Activated CD8-positive, alpha-beta memory T cell treated with anti-CD3 and anti-CD28 coated beads for 24 hours (primary cell): ENCODE measurements at places on chromosomes 1 and 21.

DNA sequence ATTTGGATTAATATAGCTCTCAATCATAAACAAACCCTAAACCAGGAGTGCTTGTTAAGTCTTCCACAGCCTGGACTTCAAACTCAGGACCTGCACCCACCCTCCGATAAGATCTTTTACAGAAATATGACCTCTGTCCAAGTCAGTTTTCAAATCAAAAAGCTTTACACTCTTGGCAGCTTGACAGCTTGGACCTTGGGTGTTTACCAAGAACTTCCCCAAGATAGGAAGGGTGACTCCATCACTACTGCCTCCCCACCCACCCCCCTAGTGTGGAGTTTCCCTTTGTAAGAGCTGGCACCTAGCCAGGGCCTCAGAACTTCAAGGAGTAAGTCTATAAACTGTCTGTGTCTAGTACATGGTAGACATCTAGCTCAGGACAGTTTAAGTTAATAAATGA is 9.6 kb downstream of the BCAR3 start:
- no peak for DNase-seq

- no peak for DNase-seq
These were observed 111.9 kb upstream of the SLC44A3 start for GRCh38 chr1:94708299-94708685.

- DNase-seq, result no peak
These were observed 197.3 kb downstream of the ZBTB18 start for GRCh38 chr1:244248426-244248825.

GRCh38 chr1:4002741-4003140 is 102.7 kb upstream of the C1orf174 start:
- DNase-seq, result no peak

DNA sequence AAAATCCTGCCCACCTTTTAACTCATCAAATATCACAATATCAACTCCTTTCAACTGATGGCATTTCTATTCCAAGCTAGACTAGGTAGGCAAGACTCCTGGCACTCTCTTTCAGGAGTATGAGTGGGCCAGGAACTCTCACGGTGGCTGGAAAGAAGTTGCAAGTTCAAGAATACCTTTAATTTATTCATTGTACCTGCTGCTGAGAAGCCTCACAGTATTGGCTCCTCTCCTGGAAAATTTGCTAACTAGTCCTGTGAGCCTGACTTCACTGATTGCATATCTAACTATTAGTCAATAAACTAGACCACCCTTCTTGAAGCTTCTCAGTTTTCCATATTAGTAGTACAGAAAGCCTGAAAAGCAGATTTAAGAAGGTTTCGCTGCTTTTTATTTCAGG is 120.2 kb downstream of the DUSP10 start:
- DNase-seq, result no peak

GRCh38 chr1:207923561-207923960 is 12.6 kb upstream of the CD34 start:
- DNase-seq, result no peak

- DNase-seq, result no peak
These were observed 136.8 kb upstream of the SGIP1 start for GRCh38 chr1:66397192-66397591.

DNA sequence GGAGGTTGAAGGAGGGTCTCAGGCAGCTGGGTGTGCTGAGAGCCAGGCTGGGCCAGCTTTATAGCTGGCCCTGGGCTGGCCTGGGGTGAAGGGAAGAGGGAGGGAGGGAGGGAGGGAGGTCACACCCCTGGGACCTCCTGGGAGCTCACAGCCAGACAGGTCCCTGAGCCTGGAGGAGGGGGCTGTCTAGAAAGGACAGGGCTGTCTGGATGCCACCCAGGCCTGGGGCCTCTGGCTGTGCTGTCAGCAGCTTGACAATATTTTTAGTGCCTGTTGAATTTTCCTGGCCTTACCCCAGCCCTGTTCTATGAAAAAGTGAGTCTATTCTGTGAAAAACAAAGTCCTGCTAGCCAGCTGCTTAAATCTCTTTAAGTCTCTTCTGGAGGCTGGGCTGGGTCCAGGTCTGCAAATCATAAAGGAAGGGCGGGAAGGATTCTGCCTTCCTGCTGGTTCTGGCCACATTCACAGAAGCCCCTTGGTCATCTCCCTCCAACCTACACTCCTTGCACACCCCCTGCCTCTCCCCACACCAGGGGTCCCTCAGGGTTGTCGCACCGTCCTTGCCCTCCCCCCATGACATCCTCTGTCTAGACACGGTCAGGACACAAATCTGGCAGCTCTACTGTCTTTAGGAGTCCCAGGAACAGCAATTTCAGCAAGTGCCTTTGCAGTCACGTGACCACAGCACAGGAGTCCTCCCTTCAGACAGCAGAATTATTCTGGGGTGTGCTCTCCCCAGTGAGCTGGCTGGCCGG is at the start of gene LEFTY2:
TSS of gene LEFTY2 (minus strand) at position 34 of the 755 bp plus-strand sequence. CDS start 80 bp downstream, outside the sequence.
- DNase-seq, result no peak

GRCh38 chr1:219179293-219179692 is 5.6 kb downstream of the LYPLAL1 start:
- no peak for DNase-seq

- no peak for DNase-seq
These were observed 75.5 kb downstream of the TPR start for GRCh38 chr1:186299570-186299969.

GRCh38 chr1:63867429-63868176 is 93.8 kb downstream of the ROR1 start:
- no peak for DNase-seq

DNA sequence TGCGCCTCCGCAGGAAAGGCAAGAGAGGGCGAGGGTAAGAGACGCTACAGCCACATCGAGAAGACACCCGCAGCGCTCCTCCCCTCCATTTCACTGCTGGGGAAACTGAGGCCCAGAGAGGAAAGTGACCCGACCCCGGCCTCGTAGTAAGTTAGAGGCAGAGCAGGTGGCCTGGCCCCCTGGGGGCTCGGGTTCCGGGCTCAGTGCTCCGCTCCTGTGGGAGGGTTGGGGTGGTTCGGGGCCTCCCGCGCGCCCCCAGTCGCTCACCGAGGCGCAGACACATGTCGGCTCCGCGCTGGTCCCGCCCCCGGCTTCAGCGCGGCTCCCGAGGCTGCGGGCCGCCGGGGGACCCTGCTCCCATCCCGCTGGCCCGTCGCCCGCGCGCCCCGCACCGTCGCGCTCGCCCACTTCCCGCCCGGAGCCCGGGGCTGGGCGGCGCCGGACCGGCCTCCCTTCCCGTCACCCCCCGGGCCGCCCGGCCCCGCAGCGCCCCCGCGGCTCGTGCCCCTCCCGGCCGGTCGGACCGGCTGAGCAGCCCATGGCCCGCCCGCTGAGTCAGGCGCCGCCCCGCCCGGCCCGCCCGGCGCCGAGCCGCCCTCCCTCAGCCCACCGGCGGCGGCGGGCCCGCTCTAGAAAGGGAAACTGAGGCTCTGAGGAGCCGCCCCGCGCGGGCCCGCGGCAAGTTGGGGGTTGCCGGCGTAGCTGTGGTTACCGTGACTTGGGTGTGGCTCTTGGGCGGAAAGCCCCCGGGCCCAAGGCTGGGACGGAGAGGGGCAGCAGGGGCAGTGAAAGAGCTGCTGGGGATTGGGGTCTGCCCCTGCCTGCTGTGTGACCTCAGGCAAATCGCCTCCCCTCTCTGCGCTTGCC is at the start of gene TMEM54:
TSS of gene TMEM54 (minus strand) at position 434 of the 867 bp plus-strand sequence. CDS start at position 283, 151 bp downstream.
- DNase-seq, result no peak

GRCh38 chr1:153357853-153358690 is at the start of gene S100A9:
TSS of gene S100A9 (plus strand) at chr1:153357854. CDS start at chr1:153358284, 430 bp downstream.
- peak; percentile 50 for DNase-seq

- DNase-seq, result no peak
These were observed 72.2 kb upstream of the PPIH start for GRCh38 chr1:42586016-42586415.

DNA sequence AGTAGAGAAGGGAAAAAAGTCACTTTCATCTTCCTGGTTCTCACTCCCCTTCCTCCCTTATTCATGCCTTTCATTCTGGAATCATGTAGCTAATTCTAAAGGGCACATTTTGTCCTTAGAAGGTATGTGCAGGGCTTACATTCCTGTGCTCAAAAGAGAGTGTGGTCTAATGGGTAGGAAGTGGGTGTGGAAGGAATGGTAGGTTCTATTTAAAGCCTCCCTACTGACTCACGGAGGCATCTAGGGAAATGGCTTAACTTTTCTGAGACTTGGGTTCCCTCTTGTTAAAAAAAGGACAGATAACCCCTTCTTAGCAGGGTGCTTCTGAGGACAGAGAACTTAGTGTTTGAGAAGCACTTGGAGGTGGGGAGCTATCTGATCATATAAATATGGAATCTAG is 249.3 kb upstream of the DUSP10 start:
- no peak for DNase-seq

DNA sequence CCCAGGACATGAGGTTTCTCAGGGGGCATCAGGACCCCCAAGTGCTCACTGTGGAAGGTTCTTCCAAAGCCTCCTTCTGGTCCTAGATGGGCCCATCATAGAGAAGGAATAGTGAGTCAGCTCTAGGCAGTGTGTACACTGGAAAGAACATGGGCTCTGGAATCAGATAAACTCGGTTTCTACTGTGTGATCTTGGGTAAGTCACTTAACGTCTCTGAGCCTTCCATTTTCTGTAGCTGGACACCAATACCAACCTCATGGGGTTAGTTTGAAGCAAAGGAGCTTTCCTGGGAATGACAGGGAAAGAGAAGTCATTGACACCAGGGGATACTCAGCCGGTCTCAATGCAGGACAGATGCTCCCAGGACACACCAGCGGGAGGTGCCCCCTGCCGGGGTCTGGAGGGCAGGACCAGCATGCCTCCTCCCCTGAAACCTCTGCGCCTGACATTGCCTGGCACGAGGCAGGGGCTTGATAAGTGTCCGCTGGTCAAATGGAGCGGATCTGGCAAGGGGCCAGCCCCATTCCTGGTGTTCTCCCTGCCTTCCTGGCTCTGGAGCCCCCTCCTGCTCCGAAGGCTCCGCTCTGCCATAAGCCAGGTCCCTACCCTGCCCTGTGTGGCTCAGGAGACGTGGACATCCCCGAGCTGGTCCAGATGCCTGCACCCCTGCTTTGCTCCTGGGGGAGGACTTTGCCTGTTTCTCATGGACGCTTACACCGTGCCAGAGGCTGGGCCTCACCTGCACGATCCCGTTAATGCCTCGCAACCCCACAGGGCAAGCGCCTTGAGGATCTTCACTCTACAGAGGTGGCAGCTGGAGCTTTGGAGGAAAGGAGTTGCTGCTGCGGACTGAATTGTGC is 52.8 kb downstream of the EDN2 start:
- no peak for DNase-seq

DNA sequence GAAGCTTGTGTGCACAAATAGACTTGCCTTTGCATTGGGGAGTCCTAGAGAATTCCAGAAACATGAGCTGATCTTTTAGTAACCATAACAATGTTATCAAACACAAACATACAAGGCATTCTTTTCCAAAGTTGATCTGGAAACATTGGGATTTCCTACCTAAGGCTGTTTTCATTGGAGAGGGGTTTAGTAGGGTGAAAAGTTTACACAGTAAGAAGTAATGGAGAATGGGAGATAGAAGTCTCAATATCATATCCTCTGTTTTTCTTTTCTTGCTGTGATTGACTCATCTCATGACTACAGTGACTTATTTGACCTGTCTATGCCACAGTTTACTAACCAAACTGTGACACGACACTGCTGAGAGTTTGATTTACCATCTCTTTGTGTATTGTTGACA is 65.6 kb upstream of the PLA2G4A start:
- DNase-seq, result no peak

DNA sequence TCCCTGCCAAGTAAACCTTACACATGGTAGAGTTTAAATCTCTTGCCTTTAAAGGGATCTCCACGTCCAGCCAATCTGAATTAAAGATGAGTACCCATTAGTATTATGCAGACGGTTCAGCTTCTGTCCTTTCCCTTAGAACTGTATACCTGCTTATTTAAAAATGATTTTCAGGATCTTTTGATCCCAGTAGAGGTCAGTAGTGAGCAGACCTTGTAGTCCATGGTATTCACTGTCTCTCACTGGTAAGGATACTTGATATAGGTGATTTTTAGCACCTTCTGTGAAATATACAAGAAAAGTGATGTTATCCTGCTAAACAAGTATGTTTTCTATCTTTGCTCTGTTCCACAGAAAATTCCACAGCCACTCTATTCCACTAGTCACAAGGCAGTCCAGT is 1211.6 kb upstream of the ADGRL4 start:
- no peak for DNase-seq

DNA sequence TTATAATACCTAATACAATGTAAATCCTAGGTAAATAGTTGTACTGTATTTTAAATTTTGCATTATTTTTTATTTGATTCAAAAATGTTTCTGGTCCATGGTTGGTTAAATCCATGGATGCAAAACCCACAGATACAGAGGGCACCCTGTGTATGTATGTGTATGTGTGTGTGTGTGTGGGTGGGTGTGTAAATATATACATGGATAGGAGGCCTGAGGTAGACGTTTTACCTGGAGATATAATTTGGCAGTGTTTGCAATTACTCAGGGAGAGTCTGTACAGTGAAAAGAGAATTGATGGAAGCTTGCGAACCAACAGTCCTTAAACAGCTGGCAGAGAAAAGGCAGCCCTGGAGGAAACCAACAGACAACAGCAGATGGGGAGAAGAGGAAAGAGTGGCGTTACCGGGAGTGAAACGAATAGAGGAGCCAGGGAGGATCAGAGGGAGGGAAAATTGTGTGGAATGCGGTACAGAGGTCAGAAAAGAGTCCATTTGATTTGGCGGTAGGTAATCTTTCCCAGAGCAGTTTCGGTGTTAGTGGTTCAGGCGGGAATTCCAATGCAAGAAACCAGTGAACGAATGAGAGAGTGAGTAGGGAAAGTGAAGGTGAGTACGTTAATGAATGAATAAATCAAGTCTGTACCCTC is 47.9 kb upstream of the NBL1 start:
- no peak for DNase-seq

DNA sequence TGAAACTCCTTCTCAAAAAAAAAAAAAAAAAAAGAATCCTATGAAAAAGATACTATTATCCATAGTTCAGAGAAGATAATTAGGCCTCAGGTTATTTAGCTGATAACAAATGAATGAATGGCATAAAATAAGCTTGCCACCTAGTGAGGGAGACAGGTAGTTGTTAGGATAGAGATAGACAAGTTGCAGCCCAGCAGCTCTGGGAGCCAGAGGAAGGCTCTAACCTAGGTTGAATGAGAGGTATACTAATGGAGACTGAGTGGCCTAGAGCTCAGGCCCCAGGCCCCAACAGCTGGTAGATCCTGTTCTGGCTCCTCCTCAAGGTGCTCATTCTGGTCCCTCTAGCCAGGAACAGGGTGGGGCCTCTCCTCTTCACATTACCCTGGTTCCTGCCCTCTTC is 20.6 kb upstream of the RSPO1 start:
- no peak for DNase-seq

- DNase-seq, result no peak
These were observed at the start of gene RGS7 for GRCh38 chr1:241356519-241357365. TSS of gene RGS7 (minus strand) at chr1:241357205.

DNA sequence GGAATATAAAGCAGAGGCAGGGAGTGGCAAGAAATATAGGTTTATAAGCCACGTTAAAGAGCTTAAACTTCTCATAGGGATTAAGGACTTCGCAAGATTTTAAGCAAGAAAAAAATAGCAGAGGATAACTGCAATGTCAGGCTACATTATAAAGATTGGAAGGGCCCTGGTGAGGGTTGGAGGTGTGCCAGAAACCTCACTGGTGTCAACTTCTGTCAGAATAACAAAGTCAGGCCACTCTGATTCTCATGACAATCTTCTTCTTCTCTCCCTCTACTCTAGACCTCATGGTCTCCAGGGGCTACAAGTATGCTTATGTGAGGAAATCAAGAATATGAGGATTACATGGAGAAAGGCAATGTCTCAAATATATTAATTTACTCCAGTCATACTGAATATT is 32.6 kb upstream of the FMO2 start:
- no peak for DNase-seq

- DNase-seq, result no peak
These were observed 29.5 kb downstream of the HLX start for GRCh38 chr1:220908757-220909156.
